Activated T-helper 1 cell treated with anti-CD3 and anti-CD28 coated beads, Interleukin-12 subunit alpha, Interleukin-12 subunit beta, Interleukin-2, Interleukin-4 antibody, amounts not matched to agents 30 ng/mL and 10 ng/mL and 1 ng/mL, durations not matched to agents 14 hours and 24 hours and 36 hours (primary cell): ENCODE measurements at places on chromosomes 7 and 10. TPM values are rescaled to one million over a fixed set of nuclear protein-coding genes. Genes with fewer than 3 reads are reported as not detected.

GRCh38 chr7:37970211-37970610 is 49.8 kb downstream of the EPDR1 start:
- H3K4me1 ChIP-seq: no peaks in the 10 kb centered on the region
- no peaks in the 10 kb centered on the region for H3K27me3 ChIP-seq
- no peak overlapping the region for H3K4me3 ChIP-seq
- no peak overlapping the region for H3K27ac ChIP-seq
- no peak for DNase-seq
- no peaks in the 10 kb centered on the region for H3K36me3 ChIP-seq

SAMD9 gene
- total RNA-seq: 11.5 and 11.8 TPM in 2 replicates

- H3K27ac ChIP-seq: no peak overlapping the region
- peaks cover 8% of the 10 kb centered on the region for H3K36me3 ChIP-seq
- no peak overlapping the region for H3K4me3 ChIP-seq
- H3K27me3 ChIP-seq: peaks cover under 1% of the 10 kb centered on the region
- peaks cover 10% of the 10 kb centered on the region for H3K4me1 ChIP-seq
- DNase-seq: no peak
Measured at GRCh38 chr7:17242504-17242903, 55.9 kb upstream of the AHR start.

TLL2 gene
- 0.07 TPM in 1 of 2 replicates, not detected in the other for total RNA-seq

ABCA13 gene
- total RNA-seq: not detected in 2 replicates

- H3K4me3 ChIP-seq: no peak overlapping the region
- DNase-seq: no peak
- no peaks in the 10 kb centered on the region for H3K36me3 ChIP-seq
- no peaks in the 10 kb centered on the region for H3K4me1 ChIP-seq
- peaks cover 7% of the 10 kb centered on the region for H3K27me3 ChIP-seq
- no peak overlapping the region for H3K27ac ChIP-seq
Measured at GRCh38 chr10:48231699-48232315, 42.7 kb downstream of the FRMPD2 start.

SPDYE5 gene
- not detected in 2 replicates for total RNA-seq

DNA sequence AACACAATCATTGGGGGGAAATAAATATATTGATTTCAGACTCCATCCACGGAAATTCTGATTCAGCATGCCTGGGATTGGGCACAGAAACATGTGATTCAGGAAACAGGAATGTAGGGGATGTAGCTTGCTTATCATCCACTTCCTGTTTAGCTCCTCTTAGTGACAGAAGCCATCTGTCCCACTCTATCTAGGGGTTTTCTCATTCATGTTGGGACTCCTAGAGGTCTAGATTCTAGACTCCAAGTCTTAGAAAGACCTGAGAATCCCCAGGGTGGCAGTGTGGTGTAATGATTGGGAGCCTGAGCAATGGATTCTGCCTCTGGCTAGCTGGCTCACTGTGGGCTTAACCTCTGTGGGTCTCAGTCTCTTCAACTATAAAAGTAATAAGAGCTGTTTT is 67.9 kb downstream of the CDK1 start:
- peaks cover 5% of the 10 kb centered on the region for H3K27me3 ChIP-seq
- DNase-seq: no peak
- H3K36me3 ChIP-seq: no peaks in the 10 kb centered on the region

DNA sequence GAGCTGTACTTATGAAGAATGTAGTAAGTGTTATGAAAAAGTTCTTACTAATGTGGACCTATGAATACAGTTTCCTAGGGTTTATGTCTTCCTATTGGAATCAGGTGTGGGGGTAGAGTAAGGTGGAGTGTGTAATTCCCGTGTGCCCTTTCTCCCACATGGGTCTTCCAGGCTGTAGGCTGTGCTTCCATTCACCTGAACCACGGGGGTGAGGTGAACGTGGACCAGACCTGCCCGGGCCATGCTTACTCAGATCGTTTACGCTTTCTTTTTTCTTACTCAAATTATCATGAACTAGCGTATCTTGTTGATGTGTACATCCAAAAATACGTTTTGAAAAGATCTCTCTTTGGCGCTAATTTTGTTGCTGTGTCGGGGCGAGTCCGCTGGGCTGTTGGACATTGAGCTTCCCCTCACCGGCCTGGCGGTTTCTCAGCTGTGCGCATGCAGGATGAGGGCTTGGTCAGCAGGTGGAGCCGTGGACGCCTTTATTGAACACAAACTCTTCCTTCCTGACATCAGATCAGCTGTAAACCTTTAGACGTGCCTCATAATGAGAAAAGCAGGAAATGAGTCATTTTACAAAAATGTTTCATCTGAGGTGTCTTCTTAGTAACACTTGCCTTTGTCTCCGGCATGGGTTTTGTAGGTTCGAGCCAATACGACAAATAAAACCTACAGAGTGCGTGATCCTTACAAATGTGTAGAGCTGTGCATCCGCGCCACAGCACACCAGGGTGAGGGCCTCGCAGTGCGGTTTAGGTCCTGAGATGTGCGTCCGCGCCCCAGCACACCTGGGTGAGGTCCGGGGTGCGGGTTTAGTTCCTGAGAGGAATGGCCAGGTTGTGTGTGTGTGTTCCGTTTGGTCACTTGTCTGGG is 53.8 kb downstream of the WDR37 start:
- no peaks in the 10 kb centered on the region for H3K27me3 ChIP-seq
- peak overlapping the region; percentile 39 for H3K4me3 ChIP-seq
- peaks cover 59% of the 10 kb centered on the region for H3K36me3 ChIP-seq
- peaks cover 54% of the 10 kb centered on the region for H3K4me1 ChIP-seq

GRCh38 chr10:131963350-131963749 is 18.4 kb downstream of the BNIP3 start:
- H3K4me1 ChIP-seq: peaks cover 15% of the 10 kb centered on the region
- no peak overlapping the region for H3K27ac ChIP-seq
- H3K27me3 ChIP-seq: no peaks in the 10 kb centered on the region
- no peak overlapping the region for H3K4me3 ChIP-seq
- H3K36me3 ChIP-seq: peaks cover 16% of the 10 kb centered on the region
- DNase-seq: no peak

GRCh38 chr7:151242159-151243044 is 6.1 kb downstream of the SMARCD3 start:
- no peak overlapping the region for H3K4me3 ChIP-seq
- peaks cover 19% of the 10 kb centered on the region for H3K4me1 ChIP-seq
- H3K36me3 ChIP-seq: peaks cover 5% of the 10 kb centered on the region
- no peak for DNase-seq
- H3K27ac ChIP-seq: no peak overlapping the region

PPP1R17 gene
- not detected in 2 replicates for total RNA-seq

TFR2 gene
- total RNA-seq: 13.8 and 15.0 TPM in 2 replicates

DNA sequence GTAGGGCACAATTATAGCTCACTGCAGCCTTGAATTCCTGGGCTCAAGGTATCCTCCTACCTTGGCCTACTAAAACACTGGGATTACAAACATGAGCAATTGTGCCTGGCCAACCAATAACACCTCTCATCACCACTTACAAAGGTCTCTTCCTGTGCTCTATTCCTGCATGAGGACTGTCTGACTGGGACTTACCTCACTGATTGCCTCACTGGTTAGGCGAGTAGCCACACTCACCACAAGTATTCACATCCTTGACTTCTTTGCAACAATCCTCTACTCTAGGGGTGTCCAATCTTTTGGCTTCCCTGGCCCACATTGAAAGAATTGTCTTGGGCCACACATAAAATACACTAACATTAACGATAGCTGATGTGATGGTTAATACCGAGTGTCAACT is 22.6 kb upstream of the PDIA4 start:
- no peak for DNase-seq
- no peaks in the 10 kb centered on the region for H3K36me3 ChIP-seq
- H3K4me3 ChIP-seq: no peak overlapping the region
- H3K4me1 ChIP-seq: no peaks in the 10 kb centered on the region
- no peak overlapping the region for H3K27ac ChIP-seq

GRCh38 chr7:87934699-87935383 is 790 bp downstream of the ADAM22 start:
- peaks cover 25% of the 10 kb centered on the region for H3K27me3 ChIP-seq
- peak overlapping the region; percentile 90 for H3K4me3 ChIP-seq
- H3K27ac ChIP-seq: no peak overlapping the region
- H3K4me1 ChIP-seq: peaks cover 6% of the 10 kb centered on the region
- DNase-seq: no peak

GRCh38 chr7:24417526-24418120 is 133.6 kb downstream of the NPY start:
- no peak for DNase-seq
- no peaks in the 10 kb centered on the region for H3K36me3 ChIP-seq
- no peaks in the 10 kb centered on the region for H3K4me1 ChIP-seq
- H3K27ac ChIP-seq: no peak overlapping the region
- H3K4me3 ChIP-seq: no peak overlapping the region

DYNC1I1 gene
- not detected in 2 replicates for total RNA-seq

GRCh38 chr7:2576742-2577491 is 18.1 kb downstream of the IQCE start:
- no peak overlapping the region for H3K27ac ChIP-seq
- H3K4me1 ChIP-seq: no peaks in the 10 kb centered on the region
- H3K4me3 ChIP-seq: no peak overlapping the region
- peaks cover 12% of the 10 kb centered on the region for H3K36me3 ChIP-seq

DNA sequence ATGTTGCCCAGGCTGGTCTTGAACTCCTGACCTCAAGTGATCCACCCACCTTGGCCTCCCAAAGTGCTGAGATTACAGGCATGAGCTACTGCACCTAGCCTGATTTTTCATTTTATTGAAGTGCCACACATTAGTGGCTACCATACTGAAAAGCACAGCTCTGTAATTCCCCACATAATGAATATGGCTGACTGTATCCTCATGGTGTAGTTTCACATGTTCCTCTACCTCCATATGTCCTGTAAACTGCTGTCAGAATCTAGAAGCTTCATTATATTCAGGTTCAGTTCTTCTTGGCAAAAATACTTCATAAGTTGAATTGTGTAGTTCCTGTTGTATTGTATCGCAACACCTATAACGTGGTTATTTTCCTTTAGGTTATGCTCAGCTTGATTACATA is 11.1 kb downstream of the JMJD1C start:
- no peak overlapping the region for H3K27ac ChIP-seq
- no peaks in the 10 kb centered on the region for H3K4me1 ChIP-seq
- no peaks in the 10 kb centered on the region for H3K36me3 ChIP-seq
- H3K4me3 ChIP-seq: no peak overlapping the region
- DNase-seq: no peak

ECHS1 gene
- total RNA-seq: 69.3 and 69.6 TPM in 2 replicates

MSANTD7 gene
- total RNA-seq: 26.7 and 29.6 TPM in 2 replicates

RSPH10B2 gene
- total RNA-seq: 0.20 and 0.29 TPM in 2 replicates

LGI1 gene
- total RNA-seq: not detected in 2 replicates

- no peak overlapping the region for H3K27ac ChIP-seq
- H3K27me3 ChIP-seq: peaks cover 1% of the 10 kb centered on the region
- H3K36me3 ChIP-seq: no peaks in the 10 kb centered on the region
- H3K4me3 ChIP-seq: no peak overlapping the region
- DNase-seq: no peak
Measured at GRCh38 chr10:98062424-98062823, 32.0 kb upstream of the CRTAC1 start.

GRCh38 chr7:102978284-102978683 is 65.5 kb downstream of the LRRC17 start:
- no peaks in the 10 kb centered on the region for H3K36me3 ChIP-seq
- no peaks in the 10 kb centered on the region for H3K4me1 ChIP-seq
- H3K4me3 ChIP-seq: no peak overlapping the region
- H3K27ac ChIP-seq: no peak overlapping the region
- H3K27me3 ChIP-seq: no peaks in the 10 kb centered on the region

DNA sequence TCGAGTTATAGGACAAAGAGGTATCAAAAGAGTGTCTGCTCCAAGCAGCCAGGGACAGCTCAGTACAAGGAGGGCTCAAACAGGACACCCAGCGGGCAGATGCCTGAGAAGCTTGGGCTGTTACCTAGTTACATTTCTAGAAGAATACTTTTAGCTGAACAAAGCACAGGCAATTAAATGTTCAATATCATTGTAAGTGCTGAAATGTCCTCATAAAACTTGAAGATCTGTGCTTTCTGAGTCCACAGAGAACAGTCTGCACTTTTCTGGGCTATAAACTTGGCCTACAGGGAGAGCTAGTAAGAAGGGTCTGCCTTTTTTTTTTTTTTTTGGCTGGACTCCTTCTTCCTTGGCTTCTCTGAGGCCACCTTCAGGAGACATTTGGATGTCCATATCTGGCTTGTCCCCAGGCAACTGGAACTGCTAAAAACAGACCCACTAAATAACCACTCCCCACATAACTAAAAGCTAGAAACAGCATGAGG is 123.2 kb downstream of the SLC16A9 start:
- no peaks in the 10 kb centered on the region for H3K27me3 ChIP-seq
- H3K4me1 ChIP-seq: no peaks in the 10 kb centered on the region
- H3K4me3 ChIP-seq: no peak overlapping the region
- H3K36me3 ChIP-seq: no peaks in the 10 kb centered on the region
- no peak for DNase-seq
- no peak overlapping the region for H3K27ac ChIP-seq

GRCh38 chr10:89659143-89660131 is 14.4 kb upstream of the PANK1 start:
- peaks cover 12% of the 10 kb centered on the region for H3K27me3 ChIP-seq
- no peak overlapping the region for H3K27ac ChIP-seq
- no peaks in the 10 kb centered on the region for H3K36me3 ChIP-seq
- H3K4me3 ChIP-seq: no peak overlapping the region
- no peak for DNase-seq

- H3K4me1 ChIP-seq: peaks cover 42% of the 10 kb centered on the region
- H3K36me3 ChIP-seq: peaks cover 1% of the 10 kb centered on the region
- no peak overlapping the region for H3K4me3 ChIP-seq
- no peaks in the 10 kb centered on the region for H3K27me3 ChIP-seq
- H3K27ac ChIP-seq: no peak overlapping the region
- no peak for DNase-seq
Measured at GRCh38 chr7:17147409-17147808, 151.0 kb upstream of the AHR start.

MYH16 gene
- not detected in 2 replicates for total RNA-seq

NODAL gene
- total RNA-seq: not detected in 2 replicates

PDE6C gene
- not detected in 2 replicates for total RNA-seq

DNA sequence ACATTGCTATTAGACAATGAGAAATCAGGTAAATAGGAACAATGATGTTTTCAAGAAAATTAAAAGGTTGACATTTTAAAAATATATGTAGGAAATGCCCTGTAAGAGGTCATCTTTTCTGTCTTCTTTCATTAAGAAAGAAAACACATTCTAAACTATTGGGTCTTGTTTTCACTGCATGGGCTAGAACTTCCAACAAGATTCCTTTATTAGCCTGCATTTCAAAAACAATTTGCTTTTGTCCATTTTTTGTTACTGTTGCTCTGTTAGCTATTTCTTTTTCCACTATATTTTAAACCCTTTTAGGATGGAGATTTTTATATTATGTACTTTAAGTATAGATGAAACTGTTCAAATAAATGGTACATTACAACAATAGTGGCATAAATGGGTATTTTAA is 9.2 kb downstream of the REEP3 start:
- H3K4me3 ChIP-seq: no peak overlapping the region
- peaks cover 21% of the 10 kb centered on the region for H3K36me3 ChIP-seq
- no peaks in the 10 kb centered on the region for H3K27me3 ChIP-seq
- peaks cover 29% of the 10 kb centered on the region for H3K4me1 ChIP-seq

INMT gene
- total RNA-seq: 0.23 TPM in 1 of 2 replicates, not detected in the other
